ENCODE measurements at places on chromosomes 2 and 18.

GRCh38 chr2:78585871-78586270 is 439.6 kb upstream of the REG3G start:
- DNase-seq, result no peak

- DNase-seq, result no peak
Measured at GRCh38 chr18:43868497-43868995, 591.3 kb upstream of the SYT4 start.

DNA sequence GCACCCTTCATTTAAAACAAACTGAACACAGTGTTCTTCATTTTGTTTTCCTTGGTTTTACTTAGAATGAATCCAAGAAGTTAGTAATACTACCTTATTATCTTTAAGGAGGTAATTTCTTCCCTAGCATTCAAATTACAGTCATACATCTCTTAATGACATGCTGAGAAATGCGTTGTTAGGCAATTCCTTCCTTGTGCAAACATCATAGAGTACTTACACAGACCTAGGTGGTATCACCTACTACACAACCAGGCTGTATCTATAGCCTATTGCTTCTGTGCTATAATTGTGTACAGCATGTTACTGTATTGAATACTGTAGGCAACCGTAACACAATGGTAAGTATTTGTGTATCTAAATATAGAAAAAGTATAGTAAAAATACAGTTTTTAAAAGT is 8.4 kb upstream of the CABYR start:
- no peak for DNase-seq

DNA sequence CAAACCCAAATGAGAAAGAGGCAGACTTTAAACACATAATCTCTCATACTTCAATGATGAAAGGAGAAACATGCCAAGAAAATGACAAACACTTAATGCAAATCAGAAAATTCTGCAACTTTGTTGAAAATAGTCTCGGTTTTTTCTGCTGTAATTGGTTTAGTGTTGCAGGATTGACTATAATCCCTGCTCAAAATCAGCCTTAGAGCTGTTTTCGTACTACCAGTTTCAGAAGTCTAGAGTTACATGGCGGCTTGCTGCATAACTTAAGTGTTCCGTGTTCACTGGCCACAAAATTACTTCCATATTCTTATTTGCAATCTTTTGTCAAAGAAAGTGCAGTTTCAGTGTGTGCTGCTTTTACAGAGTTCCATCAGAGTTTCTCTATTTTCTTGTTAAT is 48.9 kb upstream of the ITGAV start:
- DNase-seq, result no peak

- no peak for DNase-seq
Measured at GRCh38 chr18:75205514-75206132, 3.3 kb downstream of the PTGR3 start.

GRCh38 chr2:157477919-157478318 is 34.0 kb upstream of the CYTIP start:
- DNase-seq, result no peak

GRCh38 chr2:220948579-220948978 is 623.5 kb downstream of the EPHA4 start:
- DNase-seq, result no peak
